ENCODE measurements at places on chromosomes 5 and 9.

GRCh38 chr9:5879419-5880181 lies 11.1 kb upstream of the MLANA start:
- DNase-seq, result no peak

DNA sequence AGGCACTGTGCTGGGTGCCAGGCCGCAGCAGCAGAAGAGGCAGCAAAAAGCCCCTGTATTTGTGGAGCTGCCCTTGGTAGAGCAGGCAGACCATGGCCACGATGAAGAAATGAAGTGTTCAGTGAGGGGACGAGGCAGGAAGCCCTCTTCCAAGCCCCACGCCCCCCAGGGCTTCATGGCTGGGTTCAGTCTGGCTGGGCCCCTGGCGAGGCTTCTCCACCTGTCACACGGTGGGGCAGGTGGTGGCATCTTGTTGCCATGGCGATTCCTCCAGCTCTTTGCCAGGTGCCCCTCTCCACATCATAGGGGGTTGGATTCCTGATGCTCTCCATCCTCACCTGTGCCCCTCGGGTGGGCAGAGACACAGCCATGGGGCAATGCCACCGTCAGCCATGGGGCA lies 21.5 kb downstream of the ADGRD2 start:
- DNase-seq, result no peak

GRCh38 chr9:133113949-133114885 lies 6.8 kb downstream of the RALGDS start:
- DNase-seq, result peak; percentile 31

DNA sequence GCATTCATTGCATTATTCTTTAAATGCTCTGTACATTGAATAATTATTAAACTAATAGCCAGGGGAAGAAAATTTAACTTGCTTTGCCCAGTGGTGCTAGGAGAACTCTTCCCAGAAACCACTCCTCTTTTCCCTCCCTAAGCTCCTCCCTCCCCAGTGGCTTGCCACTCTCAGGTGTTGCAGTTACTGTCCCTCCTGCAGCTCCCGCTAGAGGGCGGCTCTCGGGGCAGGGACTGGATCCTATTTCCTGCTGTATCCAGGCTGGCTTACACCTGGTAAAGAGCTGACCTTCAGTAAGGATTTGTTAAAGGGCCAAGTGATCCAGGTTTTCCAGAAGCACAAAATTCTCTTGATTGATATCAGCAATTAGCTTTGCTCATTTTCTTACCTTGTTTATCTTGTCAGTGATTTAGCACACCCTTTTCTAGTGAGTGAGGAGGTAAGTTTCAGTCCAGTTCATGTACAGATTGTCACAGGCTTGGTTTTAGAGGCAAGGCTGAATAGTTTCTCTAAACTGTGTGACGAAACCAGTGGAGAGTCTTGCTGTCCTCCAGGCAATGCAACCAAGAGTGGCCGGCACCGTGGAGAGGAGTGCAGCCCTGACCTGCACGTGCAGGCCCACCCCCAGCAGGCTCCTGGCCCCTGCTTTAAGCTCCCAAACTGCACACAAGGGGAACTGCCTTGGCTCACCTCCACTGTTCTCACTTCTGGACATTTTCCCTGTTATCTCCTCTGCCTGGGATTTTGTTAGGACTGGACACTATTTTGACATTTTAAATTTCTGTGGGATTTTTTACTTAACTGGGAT lies 423.8 kb downstream of the SPOCK1 start:
- DNase-seq, result peak; percentile 68

DNA sequence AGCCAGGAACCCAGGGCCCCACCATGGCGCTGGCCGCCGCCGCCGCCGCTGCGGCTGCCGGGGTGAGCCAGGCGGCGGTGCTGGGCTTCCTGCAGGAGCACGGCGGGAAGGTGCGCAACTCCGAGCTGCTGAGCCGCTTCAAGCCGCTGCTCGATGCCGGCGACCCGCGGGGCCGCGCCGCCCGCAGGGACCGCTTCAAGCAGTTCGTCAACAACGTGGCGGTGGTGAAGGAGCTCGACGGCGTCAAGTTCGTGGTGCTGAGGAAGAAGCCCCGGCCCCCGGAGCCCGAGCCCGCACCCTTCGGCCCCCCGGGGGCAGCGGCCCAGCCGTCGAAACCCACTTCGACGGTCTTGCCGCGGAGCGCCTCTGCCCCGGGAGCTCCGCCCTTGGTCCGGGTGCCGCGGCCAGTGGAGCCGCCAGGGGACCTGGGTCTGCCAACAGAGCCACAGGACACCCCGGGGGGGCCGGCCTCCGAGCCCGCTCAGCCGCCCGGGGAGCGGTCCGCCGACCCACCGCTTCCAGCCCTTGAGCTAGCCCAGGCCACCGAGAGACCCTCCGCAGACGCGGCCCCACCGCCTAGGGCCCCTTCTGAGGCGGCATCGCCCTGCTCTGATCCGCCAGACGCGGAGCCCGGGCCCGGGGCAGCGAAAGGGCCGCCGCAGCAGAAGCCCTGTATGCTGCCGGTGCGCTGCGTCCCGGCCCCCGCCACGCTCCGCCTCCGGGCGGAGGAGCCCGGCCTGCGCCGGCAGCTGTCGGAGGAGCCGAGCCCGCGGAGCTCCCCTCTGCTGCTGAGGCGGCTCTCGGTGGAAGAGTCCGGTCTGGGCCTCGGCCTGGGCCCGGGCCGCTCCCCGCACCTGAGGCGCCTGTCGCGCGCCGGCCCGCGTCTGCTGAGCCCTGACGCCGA lies 749 bp downstream of the SOWAHA start:
- peak; percentile 24 for DNase-seq

- no peak for DNase-seq
These were observed 7.1 kb downstream of the ACTL7A start for GRCh38 chr9:108869092-108869725.

DNA sequence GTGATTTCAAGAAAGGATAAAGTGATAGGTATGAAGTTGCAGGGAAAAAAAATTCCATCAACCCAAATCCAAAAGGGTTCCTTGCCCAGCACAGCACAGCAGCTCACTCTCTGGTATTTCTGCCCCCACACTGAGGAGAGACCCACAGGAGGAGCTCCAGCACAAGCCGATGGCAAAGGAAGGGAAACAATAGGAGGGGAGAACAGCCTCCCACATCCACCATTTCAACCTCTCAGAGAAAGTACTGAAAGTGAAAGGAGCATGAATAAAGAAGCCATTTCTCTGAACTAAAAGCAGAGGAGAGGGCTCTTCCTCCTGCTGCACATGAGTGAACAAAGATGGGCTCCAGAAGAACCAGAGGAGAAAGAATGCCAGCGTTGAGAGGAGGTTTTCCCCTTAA lies 54.9 kb upstream of the ZSWIM6 start:
- DNase-seq, result no peak

DNA sequence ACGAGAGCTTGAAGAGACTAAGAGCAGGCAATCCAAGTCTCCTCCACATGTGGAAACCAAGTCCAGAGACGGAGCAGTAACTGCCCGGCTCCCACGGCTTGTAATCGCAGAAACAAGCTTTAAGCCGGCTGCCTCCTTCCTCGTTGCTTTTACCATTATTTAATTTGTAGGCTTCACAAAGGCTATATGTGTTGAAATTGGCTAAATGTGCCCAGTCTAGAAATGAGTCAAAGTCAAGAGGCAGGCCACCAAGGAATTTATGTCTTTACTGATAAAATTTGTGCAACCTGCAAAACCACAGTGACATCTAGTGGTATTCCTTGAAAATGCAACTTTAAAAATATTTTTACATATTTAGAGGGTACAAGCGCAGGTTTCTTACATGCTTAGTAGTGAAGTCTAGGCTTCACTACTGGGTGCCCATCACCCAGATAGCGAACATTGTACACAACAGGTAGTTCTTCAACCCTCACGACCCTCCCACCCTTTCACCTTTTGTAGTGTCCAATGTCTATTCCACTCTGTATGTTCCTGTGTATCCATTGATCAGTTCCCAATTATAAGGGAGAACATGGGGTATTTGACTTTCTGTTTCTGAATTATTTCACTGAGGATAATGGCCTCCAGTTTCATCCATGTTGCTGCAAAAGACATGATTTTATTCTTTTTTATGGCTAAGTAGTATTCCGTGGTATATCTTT lies 33.5 kb upstream of the EBF1 start:
- peak; percentile 27 for DNase-seq

- DNase-seq, result no peak
These were observed 381.6 kb downstream of the TMEM38B start for GRCh38 chr9:106075960-106076327.

- DNase-seq, result no peak
These were observed 1492.7 kb downstream of the MAT2B start for GRCh38 chr5:164998142-164998541.

GRCh38 chr9:22169727-22170503 lies 160.8 kb upstream of the CDKN2B start:
- DNase-seq, result no peak

- DNase-seq, result no peak
These were observed 629.8 kb downstream of the EFNA5 start for GRCh38 chr5:107040907-107041306.

DNA sequence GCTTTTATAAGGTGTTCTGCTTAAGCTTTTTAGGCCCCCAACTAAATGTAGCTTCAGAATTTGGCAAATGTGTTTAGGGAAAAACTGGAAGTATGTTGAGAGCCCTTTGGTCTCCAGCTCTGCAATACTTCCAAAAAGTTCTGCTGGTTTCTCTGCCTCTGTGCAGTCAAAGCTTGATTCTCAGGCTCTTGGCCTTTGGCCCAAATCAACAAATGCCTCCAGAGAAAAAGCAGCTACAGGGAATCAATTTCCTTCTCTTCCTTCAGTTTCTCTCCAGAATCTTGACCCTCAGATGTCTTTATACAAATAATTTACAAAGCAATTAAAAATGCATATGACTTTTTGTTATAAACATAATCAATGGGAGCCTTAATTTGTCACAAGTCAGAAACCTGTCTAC lies 235.7 kb downstream of the COMMD10 start:
- DNase-seq, result no peak

DNA sequence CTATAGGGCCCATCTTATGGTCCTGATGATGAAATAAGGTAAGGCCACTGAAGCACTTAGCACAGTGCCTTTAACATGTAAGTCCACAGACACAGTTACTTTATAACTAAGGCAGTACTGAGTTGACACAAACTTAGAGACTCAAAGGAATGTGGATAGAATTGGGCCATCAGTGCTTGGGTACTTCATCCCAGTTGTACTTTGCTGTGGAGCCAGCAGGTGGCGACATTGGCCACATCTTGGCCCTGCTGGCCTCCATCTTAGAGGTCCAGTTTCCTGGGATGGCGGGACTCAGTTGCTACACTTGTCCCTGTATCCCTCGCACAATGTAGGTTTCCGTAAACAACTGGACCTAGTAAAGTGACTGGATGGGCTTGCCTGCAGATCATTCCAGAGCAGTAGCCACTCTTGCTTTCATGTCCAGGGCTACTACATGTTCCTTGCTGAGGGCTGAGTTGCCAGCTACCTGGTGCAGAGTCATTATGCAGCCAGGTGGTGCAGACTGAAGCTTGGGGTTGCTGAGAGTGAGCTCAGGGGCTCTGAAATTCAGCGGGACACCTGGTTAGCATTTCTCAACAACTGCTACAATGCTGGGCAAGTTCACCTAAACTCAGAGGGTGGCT lies 10.6 kb downstream of the MTAP start:
- DNase-seq, result peak; percentile 69

- DNase-seq, result no peak
These were observed 341.1 kb downstream of the ZSWIM6 start for GRCh38 chr5:61673007-61673735.

GRCh38 chr5:133779828-133780475 lies 167.6 kb upstream of the FSTL4 start:
- DNase-seq, result no peak

DNA sequence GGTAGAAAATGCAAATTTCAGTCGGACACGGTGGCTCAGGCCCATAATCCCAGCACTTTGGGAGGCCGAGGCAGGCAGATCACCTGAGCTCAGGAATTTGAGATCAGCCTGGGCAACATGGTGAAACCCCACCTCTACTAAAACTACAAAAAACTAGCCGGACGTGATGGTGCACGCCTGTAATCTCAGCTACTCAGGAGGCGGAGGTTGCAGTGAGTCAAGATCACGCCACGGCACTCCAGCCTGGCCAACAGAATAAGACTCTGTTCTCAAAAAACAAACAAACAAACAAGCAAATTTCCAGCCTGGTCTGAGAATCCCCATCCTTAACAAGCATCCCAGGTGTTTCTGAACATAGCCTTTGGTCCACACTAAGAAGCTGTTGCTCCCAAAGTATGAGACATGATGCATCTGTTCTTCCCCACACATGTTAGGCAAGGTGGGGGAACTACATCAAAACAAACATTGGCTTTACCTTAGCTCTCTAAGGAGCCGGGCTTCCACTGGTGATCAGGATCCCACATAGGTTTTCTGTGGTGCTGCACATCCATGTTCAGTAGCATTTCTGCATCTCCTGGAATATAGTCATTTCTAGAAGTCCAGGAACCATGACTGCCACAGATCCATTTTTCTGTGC lies 92.5 kb upstream of the DMRT1 start:
- no peak for DNase-seq

DNA sequence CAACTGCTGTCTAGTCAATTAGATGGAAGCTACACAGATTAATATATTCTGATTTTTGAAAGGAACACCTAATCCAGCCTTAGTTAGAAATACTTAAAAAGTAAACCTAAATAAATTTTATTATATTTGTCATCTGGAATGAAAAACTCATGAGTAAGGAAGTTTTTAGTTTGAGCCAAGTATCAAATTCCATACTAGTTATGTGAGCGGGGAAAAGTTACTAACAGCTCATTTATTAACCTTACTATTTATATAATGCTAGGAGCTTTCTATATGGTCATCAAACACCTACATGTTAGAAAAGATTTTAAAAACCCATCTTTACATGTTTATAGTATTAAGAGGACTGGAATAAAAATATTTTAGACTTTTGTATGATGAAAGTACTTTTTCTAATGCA lies 41.6 kb upstream of the POU5F2 start:
- no peak for DNase-seq

DNA sequence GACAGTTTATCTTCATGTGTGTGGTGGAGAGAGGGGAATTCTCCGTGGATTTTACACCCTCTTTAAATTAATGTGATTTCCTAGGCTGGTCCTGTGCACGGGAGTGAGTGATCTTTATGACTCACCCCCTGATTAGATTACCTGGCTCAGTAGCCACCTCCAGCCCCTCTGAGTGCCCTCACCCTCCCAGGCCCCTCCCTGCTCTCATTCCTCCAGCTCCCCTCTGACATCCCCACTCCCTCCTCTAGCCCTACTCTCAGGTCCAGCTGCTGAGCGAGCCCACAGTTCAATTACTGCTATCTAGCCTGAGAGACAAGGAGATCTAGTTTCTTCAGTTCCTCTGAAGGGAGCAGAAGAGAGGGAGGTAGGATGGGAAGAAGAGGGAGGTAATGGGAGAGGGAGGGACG lies 61.8 kb upstream of the ARAP3 start:
- no peak for DNase-seq

- DNase-seq, result no peak
These were observed 1063.3 kb upstream of the WWC1 start for GRCh38 chr5:167228134-167228533.

- peak; percentile 11 for DNase-seq
These were observed 125.9 kb downstream of the APBA1 start for GRCh38 chr9:69546265-69546664.

All from NCI-H2081 (cell line).